ENCODE measurements at places on chromosomes 4 and X. TPM values are rescaled to one million over a fixed set of nuclear protein-coding genes. Genes with fewer than 3 reads are reported as not detected.

DNA sequence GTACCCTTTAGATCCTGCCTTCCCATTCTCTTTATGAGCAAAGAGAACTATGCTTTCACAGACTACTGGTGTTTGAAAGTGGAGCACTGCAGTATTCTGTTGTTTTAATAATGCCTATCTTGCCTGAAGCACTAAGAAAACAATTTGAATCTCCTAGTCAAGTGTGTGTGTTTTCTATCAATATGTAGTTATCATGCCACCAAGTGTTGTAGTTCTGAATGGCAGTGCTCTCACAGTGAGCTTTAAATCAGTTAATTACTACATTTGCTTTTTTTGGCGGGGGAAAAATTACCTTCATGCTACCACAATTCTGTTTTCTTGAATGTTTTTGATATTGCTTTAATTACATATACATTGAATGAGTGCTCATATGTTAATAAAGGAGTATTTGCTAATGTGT lies 143.6 kb upstream of the FAM47A start:
- H3K27ac ChIP-seq, result no peak overlapping the region
- no peak overlapping the region for H3K4me3 ChIP-seq
- H3K36me3 ChIP-seq, result no peaks in the 10 kb centered on the region

- DNase-seq, result no peak
- no peaks in the 10 kb centered on the region for H3K4me1 ChIP-seq
- H3K27ac ChIP-seq, result no peak overlapping the region
- no peak overlapping the region for H3K4me3 ChIP-seq
- no peaks in the 10 kb centered on the region for H3K36me3 ChIP-seq
- no peaks in the 10 kb centered on the region for H3K27me3 ChIP-seq
Measured at GRCh38 chrX:120672841-120673530, 43.1 kb upstream of the C1GALT1C1 start.

DNA sequence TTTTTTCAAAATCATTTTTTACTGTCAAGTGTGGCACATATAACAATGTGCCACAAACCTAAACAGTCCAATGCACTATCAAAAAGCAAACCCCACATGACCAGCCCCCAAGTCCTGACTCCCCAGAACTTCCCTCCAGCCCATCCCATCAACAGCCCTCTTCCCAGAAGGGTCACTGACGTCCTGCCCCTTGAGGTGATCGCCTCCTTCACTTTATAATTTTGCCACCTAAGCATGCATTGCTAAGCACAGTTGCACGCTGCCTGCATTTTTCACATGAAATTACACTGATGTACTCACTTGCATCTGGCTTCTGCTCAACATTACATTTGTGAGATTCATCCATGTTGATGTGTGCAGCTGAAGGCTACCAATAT lies 42.5 kb downstream of the HTRA3 start:
- DNase-seq, result no peak
- no peak overlapping the region for H3K4me3 ChIP-seq
- H3K27me3 ChIP-seq, result no peaks in the 10 kb centered on the region

GPR34 gene
- total RNA-seq, result 10.7 TPM

GRCh38 chrX:132486599-132487178 lies 2.1 kb downstream of the MBNL3 start:
- no peak overlapping the region for H3K4me3 ChIP-seq
- H3K27ac ChIP-seq, result no peak overlapping the region
- DNase-seq, result no peak
- no peaks in the 10 kb centered on the region for H3K36me3 ChIP-seq

- no peak overlapping the region for H3K27ac ChIP-seq
- H3K4me1 ChIP-seq, result no peaks in the 10 kb centered on the region
- no peak for DNase-seq
Measured at GRCh38 chr4:76597423-76597979, 162.5 kb downstream of the SHROOM3 start.

- peak overlapping the region; percentile 56 for H3K4me3 ChIP-seq
- no peak for DNase-seq
- peaks cover 41% of the 10 kb centered on the region for H3K4me1 ChIP-seq
- no peaks in the 10 kb centered on the region for H3K36me3 ChIP-seq
- H3K27ac ChIP-seq, result no peak overlapping the region
Measured at GRCh38 chr4:108172753-108173598, 4.2 kb upstream of the LEF1 start.

GRCh38 chrX:12372111-12372510 lies 233.8 kb downstream of the FRMPD4 start:
- no peak overlapping the region for H3K4me3 ChIP-seq
- no peaks in the 10 kb centered on the region for H3K4me1 ChIP-seq
- no peak overlapping the region for H3K27ac ChIP-seq
- H3K36me3 ChIP-seq, result no peaks in the 10 kb centered on the region

NOX1 gene
- 0.36 TPM for total RNA-seq

DNA sequence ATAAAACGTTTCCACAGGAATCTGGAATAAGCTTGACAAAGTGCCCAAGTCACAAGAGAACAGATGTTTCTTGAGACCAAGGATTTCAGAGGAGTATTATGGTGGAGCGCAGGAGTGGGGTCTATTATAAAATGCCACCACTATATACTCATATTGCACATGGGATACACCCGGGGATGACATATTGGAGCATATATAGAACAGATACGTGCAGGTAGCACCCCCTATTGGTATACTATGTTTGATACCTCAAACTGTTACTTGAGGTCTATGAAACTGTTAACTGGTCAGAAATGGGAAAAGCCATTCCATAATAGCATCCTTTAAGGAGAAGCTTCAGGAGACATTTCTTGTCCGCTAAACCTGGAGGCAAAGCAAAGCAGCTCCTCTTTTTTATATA lies 86.0 kb downstream of the PCYT1B start:
- no peaks in the 10 kb centered on the region for H3K36me3 ChIP-seq
- H3K4me1 ChIP-seq, result no peaks in the 10 kb centered on the region
- no peak for DNase-seq
- no peak overlapping the region for H3K27ac ChIP-seq

DNA sequence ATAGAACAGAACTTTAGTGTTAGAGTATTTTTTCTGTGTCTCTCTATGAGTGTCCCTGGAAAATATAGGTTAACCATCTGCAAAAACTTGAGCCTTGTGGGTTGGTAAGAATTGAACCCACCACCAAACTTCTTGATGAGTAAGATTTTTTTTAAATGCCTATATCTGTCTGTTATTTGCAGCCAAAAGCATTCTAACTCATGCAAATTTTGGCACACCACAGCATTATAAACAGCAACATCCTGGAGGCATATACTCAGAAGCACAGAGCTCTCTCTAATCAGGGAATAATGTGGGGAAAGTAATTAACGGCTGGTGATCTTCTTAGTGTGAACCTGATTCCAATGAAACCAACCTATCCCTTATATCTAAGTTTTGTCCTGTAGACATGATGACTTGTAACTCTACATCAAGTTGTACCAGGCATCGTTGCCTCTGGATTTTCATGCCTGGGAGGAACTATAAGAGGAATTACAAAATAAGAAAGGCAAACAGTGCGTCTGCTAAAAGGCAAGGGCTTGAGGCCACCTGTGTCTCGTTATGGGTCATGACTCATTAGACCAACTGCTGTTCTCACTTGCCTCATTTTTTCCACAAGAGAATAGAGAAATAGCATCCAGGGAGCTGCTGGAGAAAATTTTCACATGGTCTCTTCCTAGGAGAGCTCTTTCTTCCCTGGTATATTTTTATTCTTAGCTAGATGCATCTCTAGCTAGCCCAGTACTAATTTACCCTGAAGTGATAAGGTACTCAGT lies 202.4 kb downstream of the CHIC2 start:
- H3K4me3 ChIP-seq, result no peak overlapping the region
- no peaks in the 10 kb centered on the region for H3K36me3 ChIP-seq
- no peaks in the 10 kb centered on the region for H3K27me3 ChIP-seq
- DNase-seq, result peak; percentile 85
- H3K27ac ChIP-seq, result peak overlapping the region; percentile 50

KLHL34 gene
- 0.28 TPM for total RNA-seq

CA5B gene
- 3.9 TPM for total RNA-seq
